Spinal cord (tissue), 10 donors: ENCODE measurements at places on chromosomes 7 and 10.

- no peak for DNase-seq
Observed at GRCh38 chr7:112215787-112216186, 9.3 kb downstream of the ZNF277 start.

DNA sequence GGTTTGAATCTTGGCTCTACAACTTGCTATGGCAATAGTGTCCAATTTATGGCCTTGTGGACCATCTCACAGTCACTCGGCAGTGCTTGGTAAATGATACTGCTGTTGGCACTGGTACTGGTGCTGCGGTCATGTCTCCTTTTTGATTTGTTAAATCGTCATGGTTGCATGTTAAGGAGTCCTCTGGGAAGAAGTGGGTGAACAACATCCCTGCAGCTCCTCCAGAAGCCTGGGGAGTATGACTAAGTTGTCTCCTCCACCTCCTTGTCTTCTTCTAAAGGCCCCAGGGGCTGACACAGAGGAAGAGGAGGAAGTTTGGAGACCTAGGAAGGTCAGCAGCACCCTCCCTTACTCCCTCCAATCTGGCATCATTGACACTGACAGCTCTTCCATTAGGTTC is 8.5 kb downstream of the ITPRIP start:
- DNase-seq, result no peak

GRCh38 chr10:42781893-42782445 is 626 bp upstream of the BMS1 start:
- no peak for DNase-seq

DNA sequence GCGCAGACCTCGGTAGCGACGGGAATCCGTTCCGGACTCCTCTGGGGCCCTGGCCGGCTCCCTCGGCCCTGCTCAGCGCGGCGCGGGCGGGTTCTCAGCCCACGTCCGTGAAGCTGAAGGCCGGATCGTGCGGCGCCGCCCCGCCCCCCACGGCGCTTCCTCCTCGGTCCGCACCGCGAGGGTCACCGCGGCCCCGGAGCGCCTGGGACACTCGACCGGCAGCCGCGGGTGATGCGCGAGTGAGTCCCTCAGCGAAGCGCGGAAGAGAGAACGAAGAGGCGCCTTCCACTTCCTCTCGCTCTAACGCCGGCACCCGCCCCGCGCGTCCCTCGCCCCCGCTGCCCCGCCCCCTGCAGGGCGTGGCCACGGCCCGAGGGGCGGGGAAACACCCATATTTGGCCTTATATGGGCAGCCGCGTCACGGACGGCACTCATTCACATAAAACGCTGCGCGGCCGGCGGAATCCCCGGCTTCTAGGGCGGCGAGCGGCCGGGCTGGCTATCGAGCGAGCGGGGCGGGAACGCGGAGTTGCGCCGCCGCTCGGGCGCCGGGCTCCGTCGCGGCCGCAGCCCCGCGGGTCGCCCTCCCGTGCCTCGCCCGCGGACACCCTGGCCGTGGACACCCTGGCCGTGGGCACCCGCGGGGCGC is at the start of gene DUSP5:
Gene DUSP5, plus strand, starts transcription at position 470 of the 649 bp plus-strand sequence. CDS start 215 bp downstream, outside the sequence.
- DNase-seq, result peak; percentile 98

- DNase-seq, result no peak
Observed at GRCh38 chr10:123550675-123551096, 115.5 kb upstream of the GPR26 start.

DNA sequence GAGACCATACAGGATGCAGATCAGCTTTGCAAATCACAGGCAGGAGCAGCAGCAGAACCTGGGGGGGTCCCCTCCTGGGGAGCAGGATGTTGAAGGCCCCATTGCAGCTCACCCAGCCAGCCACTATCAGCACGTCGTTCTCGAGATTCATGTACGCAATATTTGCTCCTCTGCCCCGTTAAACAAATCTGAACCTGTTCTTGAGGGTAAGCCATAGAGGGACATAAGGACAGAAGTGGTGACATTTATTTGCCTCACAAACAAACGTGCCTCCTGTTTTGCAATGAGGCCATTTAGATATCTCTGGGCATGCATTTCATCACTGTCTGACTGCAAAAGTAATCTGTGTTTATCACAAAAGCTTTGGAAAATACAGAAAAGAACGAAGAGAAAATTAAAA is 87.3 kb upstream of the BAIAP2L1 start:
- DNase-seq, result no peak

- no peak for DNase-seq
Observed at GRCh38 chr7:155721056-155721455, 76.6 kb downstream of the RBM33 start.
